ENCODE measurements at places on chromosomes 6 and 20.

DNA sequence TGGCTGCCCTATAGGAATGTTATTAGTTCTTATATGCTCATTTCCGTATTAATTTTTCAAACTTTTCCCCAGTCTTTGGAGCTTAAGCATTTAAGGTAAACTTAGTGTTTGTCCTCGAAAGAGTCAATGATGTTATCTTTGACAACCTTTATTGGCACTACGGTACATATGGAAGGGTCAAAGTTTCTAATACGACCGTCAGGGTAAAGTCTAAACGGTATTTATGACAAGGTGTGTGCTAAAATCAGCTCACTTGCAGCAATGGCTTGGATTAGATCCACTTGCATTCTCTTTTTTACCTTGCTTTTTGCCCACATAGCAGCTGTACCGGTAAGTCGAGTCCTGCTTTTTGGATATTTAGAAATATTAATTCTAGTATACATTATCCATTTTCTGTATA lies at the start of gene MEP1A:
Gene MEP1A (plus strand): TSS at position 252 of the 400 bp plus-strand sequence. CDS start 10 bp downstream, at position 262.
- no peak for DNase-seq

DNA sequence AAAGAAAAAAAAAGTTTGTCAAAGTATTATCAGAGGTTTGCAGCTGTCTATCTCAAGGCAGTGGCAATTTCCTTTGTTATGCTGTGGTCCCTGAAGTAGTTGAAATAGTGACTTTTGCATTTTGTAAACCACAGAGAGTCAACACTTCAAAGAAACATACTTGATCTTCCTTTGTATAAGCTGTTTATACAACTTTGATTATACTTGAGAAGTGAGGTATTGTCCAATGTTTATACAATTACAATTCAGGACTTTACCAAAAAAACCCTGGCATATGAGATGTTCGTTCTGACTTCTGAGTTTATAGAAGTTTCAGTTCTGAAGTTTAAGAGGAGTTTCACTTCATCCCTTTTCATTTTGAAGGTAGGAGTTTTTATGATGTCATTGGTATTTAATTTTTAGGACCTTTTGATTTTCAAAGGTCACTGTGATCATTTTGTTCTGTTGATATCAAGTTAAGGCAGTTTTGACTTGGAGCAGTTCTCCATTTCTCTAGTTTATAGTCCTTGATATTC lies 4.0 kb downstream of the STK4 start:
- DNase-seq = no peak

- DNase-seq = peak; percentile 47
Observed at GRCh38 chr20:38601216-38602184, at the start of gene ARHGAP40. ARHGAP40 (plus strand) TSS chr20:38601809.

DNA sequence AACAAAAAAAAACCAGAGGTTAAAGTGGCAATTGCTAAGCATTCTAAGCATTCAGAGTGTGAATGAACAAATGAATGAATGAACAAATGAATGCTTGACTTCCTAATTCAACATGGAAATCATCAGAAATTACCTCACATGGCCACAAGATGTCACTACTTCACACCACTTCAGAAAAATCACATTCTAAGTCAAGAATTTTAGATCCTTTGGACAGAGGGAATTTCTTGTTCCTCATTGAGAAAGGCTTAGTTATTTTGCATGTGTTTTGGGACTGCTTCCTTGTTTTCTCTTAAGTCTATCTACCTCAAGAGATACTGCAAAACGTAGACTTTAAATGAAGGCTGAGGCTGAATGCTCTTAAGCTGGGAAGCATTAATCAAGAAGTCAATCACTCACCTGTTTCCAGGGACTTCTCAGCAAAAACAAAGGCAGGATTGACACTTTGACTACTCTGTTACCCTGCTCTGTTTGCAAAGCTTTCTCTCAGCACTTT lies 120.2 kb downstream of the MBOAT1 start:
- DNase-seq = no peak

GRCh38 chr6:14638435-14638905 lies 520.9 kb downstream of the CD83 start:
- DNase-seq = no peak

- DNase-seq = no peak
Observed at GRCh38 chr20:45523821-45524220, 8.4 kb upstream of the SPINT3 start.

DNA sequence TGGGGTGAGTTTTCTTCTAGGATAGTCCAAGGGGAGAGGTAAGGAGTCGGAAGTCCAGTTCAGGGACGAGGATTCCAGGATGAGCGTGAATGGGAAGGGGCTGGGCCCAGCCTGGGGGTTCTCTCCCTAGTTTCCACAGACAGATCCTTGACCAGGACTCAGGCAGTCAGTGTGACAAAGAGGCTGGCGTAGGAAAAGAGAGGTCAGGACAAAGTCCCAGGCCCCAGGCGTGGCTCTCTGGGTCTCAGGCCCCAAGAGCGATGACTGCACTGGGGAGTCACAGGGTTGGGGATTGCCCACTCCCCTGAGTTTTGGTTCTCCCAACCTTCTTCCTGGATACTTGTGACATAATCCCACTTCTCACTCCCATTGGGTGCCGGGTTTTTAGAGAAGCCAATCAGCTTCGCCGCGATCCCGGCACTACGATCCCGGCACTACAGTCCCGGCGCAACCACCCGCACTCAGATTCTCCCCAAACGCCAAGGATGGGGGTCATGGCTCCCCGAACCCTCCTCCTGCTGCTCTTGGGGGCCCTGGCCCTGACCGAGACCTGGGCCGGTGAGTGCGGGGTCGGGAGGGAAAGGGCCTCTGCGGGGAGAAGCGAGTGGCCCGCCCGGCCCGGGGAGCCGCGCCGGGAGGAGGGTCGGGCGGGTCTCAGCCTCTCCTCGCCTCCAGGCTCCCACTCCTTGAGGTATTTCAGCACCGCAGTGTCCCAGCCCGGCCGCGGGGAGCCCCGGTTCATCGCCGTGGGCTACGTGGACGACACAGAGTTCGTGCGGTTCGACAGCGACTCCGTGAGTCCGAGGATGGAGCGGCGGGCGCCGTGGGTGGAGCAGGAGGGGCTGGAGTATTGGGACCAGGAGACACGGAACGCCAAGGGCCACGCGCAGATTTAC lies 46.2 kb upstream of the TRIM26 start:
- DNase-seq = peak; percentile 81

DNA sequence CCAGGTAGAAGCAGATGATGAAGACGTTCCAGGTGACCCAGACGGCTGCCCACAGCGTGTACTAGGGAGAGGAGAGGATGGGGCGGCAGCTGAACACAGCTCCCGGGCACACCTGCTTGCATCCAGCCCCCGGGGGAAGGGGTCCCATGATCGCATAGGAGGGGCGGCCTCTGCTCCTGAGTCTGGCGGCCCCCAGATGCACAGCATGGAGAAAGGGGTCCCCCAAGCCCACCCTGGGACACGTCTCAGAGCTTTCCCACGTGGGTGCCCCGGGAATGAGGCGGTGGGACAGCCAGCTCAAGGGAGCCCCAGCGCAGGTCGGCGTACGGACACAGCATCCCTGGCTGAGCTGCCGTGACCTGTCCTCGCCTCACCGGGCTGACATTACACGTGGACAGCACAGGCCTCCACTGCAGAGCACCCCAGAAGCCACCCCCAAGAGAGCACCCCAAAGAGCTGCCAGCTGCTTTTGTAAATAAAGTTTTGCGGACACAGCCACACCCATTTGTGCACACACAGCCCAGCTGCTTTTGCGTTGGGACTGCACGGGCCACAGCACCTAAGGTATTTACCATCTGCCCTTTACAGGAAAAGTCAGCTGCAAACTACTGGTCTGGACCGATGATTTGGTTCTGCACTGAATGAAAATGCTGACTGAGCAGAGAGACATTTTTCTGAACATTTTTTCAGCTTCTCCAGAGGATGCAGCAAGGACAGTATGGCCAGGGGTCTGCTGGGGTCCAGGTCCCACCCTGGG lies 5.2 kb downstream of the NKAIN4 start:
- no peak for DNase-seq

GRCh38 chr6:111957623-111958315 lies 84.5 kb upstream of the FYN start:
- DNase-seq = no peak

GRCh38 chr6:161410076-161410475 lies 136.2 kb upstream of the AGPAT4 start:
- no peak for DNase-seq

GRCh38 chr6:75377386-75377785 lies 92.8 kb upstream of the TMEM30A start:
- DNase-seq = no peak

GRCh38 chr6:14288910-14289309 lies 171.3 kb downstream of the CD83 start:
- DNase-seq = no peak

DNA sequence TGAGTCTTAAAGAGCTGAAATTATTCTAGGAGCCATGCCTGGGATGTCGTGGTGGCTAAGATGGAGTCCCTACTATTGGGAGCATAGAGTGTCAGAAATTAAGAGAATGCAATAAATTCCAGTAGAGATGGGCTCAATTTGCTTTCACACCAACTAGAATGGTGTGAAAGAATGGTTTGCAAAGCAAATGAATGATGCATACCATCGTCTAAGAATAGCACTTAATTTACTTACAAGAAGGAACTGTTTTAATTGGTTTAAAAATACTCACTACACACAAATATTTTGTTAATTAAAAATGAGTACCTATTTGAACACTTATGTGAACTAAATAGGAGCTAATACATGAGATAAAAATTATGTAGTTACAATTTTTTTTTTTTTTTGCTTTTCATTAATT lies 132.6 kb downstream of the GMPR start:
- DNase-seq = no peak

GRCh38 chr20:18611492-18611891 lies 23.6 kb downstream of the DTD1 start:
- DNase-seq = no peak

DNA sequence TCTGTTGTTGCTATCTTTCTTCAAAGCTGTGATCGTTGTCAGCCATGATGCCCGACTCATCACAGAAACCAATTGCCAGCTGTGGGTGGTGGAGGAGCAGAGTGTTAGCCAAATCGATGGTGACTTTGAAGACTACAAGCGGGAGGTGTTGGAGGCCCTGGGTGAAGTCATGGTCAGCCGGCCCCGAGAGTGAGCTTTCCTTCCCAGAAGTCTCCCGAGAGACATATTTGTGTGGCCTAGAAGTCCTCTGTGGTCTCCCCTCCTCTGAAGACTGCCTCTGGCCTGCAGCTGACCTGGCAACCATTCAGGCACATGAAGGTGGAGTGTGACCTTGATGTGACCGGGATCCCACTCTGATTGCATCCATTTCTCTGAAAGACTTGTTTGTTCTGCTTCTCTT lies 19.3 kb downstream of the ABCF1 start:
- no peak for DNase-seq

DNA sequence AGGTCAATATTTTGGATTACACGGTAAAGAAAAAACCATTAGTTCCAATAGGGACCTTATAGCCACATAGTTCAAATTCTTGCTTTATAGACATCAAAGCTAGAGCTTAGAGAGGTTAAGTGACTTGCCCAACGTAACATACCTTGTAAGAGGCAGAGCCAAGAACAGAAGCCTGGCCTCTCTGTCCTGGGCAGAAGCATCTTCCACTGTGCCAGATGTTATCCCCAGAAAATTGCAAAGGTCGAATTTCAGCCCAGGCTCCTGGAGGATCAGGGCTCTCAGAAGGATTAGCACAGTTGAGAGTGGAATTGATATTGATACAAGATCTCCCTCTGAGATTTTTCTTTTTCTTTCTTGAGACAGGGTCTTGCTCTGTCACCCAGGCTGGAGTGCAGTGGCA lies 6.1 kb downstream of the SMIM28 start:
- DNase-seq = no peak

GRCh38 chr6:53984163-53984562 lies 127.1 kb upstream of the MLIP start:
- no peak for DNase-seq

- DNase-seq = no peak
Observed at GRCh38 chr6:50030350-50030749, 8.6 kb upstream of the DEFB110 start.

Measured in right hindlimb (tissue), 1 donor.